ENCODE measurements at places on chromosomes 6 and 20.

DNA sequence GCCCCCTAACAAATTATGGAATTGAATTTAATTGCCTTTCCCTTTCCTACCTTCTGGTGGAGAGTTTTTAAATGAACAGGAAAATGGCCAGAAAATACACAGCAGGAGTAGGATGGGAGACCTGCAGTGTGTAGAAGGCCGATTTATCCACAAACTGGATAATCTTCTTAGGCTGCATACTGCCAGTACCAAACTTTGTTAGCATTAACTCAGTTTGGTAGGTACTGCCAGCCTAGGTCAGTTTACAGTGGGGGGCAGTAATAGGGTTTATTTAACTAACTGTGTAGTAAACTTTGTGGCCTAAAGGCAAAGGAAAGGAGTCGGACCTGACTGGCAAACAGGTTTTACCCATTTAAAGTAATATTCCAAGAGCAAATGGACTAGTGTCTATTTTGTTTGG lies 4.6 kb downstream of the NCOA3 start:
- no peak for DNase-seq

DNA sequence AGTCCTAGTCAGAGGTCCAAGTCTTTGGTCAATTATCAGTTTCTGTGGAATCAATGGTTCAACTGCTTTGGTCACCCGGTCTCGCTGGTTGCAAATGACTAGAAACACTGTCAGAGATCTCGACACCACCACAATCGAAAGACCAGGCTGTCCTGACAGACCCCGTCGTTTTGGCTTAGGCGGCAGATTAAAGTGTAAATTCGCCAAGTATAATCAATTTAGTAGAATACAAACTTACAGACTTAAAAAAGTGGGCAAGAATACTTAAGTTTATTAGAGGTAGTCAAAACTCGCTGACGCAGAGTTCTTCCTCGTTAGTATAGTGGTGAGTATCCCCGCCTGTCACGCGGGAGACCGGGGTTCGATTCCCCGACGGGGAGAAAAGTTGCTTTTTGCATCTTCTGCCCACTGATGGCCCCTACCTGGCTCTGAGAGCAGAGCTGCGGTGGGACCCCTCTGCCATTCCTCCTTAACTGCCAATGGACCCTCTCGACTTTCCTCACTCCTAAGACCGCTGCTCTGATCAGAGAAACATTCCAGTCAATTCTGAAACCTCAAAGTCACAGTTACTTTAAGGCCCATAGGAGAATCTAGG lies 30.6 kb upstream of the ZNF184 start:
- DNase-seq: no peak

DNA sequence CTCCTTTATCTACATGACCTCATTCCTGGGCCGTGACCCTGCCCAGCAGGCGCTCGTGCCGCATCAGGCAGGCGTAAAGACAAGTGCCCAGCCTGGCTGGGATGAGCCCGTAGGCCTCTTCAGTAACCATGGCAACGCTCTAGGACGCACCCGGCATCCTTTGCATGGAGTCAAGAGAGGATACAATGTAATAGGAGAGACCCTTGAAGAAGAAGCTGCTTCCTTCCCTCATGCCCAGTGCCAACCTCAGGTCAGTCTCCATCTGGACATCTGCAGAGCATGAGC lies 5.0 kb upstream of the LSM14B start:
- DNase-seq: no peak

DNA sequence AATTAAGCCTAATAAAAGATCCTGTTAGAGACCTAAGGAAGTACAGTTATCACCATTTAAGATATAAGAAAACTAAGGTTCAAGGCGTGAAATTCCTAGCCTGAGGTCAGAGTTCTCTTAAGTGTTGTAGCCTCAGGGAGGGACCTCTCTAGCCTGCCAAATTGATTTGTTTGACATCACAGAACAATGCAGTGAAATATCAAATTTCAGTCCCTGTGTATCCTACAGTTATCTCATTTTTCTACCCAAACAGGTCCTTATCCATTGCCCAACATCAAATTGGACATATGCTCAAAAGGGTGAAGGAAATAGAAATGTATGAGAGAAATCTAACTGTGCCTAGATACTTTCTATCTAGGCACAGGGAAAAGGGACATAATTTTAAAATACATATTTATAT lies 63.0 kb downstream of the NCOA7 start:
- DNase-seq: no peak

GRCh38 chr6:169387809-169388383 lies 134.2 kb upstream of the THBS2 start:
- DNase-seq: no peak

All from GM04504 (cell line).